Activated CD8-positive, alpha-beta T cell treated with anti-CD3 and anti-CD28 coated beads, Interleukin-2, amount 10 ng/mL, durations not matched to agents 7 days and 5 days (primary cell): ENCODE measurements at places on chromosomes 3 and 15. TPM values are rescaled to one million over a fixed set of nuclear protein-coding genes. Genes with fewer than 3 reads are reported as not detected.

Gene PLA2G4E
- not detected for total RNA-seq

Gene SCG5
- 2.8 TPM for total RNA-seq

Gene ALDH1A2
- total RNA-seq = not detected

Gene HYPK
- total RNA-seq = 19.9 TPM

Gene CCR3
- total RNA-seq = 0.37 TPM

Gene DNAH12
- not detected for total RNA-seq

Gene PIERCE2
- total RNA-seq = not detected

Gene PIGZ
- 0.81 TPM for total RNA-seq

Gene CHRD
- not detected for total RNA-seq

Gene CX3CR1
- total RNA-seq = 0.42 TPM

GRCh38 chr3:161149529-161149928 is 44.4 kb upstream of the B3GALNT1 start:
- H3K27me3 ChIP-seq = peaks cover 10% of the 10 kb centered on the region
- H3K4me1 ChIP-seq = no peaks in the 10 kb centered on the region
- no peak for DNase-seq
- H3K36me3 ChIP-seq = no peaks in the 10 kb centered on the region
- no peak overlapping the region for H3K4me3 ChIP-seq

GRCh38 chr3:60801307-60801706 is 449.9 kb downstream of the FHIT start:
- no peak overlapping the region for H3K4me3 ChIP-seq
- no peak overlapping the region for H3K27ac ChIP-seq
- H3K36me3 ChIP-seq = no peaks in the 10 kb centered on the region
- DNase-seq = no peak
- H3K27me3 ChIP-seq = no peaks in the 10 kb centered on the region

DNA sequence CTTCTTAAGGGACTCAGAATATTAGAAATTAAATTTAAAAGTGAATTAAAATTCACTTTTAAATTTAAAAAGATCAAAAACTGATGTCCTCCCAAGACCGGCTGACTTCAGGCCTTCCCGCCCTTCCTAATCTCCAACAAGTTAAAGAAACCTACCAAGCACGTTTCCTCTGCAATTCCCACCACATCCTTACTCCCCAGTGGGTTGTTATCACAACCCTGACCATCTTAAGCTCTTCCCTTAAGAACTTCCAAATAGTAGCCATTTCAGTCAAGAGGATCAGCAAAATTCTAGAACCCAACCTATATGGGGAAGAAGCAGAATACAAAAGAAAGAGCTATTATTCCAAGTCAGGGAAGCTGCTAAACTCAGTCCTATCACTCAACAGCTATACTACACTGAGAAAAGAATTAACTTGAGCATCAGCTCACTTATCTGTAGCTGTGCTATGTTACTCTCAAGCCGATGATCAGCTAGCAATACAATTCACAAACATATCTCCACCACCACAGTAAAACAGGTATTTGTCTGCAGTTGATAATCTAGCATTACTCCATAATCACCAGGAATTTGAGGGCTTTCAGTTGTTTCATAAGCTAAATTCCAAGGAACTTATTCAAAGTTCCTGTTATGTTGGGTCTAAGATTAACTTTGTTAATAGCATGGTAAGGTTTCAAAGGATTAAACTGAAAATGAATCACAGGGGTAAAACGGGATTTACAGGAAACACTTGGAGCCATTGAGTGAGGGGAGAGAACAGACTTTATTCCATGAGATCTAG is 14.3 kb downstream of the ABCC5 start:
- H3K27me3 ChIP-seq = no peaks in the 10 kb centered on the region

DNA sequence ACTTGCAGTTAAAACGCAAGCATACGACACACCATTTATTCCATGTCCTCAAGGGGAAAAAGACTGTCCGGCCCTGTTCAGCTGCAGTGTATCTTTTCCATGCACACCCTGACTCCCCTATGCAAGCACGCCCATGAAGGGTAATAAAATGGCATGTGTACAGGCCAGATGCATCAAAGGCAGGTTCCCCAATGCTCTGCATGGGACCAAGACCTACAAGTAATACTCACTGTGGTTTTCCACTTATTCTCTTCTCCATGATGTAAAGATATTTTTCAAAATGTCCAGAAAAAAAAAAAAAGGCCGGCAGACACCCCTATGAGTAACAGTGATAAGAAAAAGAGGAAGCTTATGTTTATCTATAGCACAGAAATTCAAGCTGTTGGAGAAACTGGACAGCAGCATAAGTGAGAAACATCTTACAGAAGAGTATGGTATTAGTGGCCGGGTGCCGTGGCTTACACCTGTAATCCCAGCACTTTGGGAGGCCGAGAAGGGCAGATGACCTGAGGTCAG is 70.8 kb downstream of the MCF2L2 start:
- no peak overlapping the region for H3K4me3 ChIP-seq
- peaks cover 8% of the 10 kb centered on the region for H3K4me1 ChIP-seq
- DNase-seq = no peak
- H3K36me3 ChIP-seq = peaks cover 2% of the 10 kb centered on the region
- no peaks in the 10 kb centered on the region for H3K27me3 ChIP-seq

DNA sequence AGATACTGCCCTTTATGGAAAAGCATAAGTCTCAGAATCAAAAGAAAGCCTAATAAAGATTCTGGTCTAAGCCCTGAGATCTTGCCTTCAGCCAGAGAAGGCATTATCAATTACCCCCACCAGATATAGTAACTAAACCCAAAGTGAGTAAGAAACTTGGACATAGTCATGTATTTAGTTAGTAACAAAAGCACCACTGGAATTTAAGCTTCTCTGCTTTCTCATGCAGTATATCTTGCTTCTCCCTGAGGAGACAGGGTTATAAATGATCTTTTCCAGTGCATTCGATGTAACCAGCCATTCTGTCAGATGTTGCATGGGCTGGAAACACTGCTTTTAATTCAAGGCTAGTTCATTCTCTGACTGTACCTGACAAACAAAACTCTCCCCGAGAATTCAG is 946.7 kb downstream of the NAALADL2 start:
- H3K4me3 ChIP-seq = no peak overlapping the region
- DNase-seq = no peak
- H3K36me3 ChIP-seq = no peaks in the 10 kb centered on the region
- H3K4me1 ChIP-seq = no peaks in the 10 kb centered on the region
- no peaks in the 10 kb centered on the region for H3K27me3 ChIP-seq

GRCh38 chr3:46080124-46080968 is 53.1 kb upstream of the XCR1 start:
- no peak overlapping the region for H3K27ac ChIP-seq

GRCh38 chr3:55000546-55000945 is 72.7 kb upstream of the LRTM1 start:
- no peaks in the 10 kb centered on the region for H3K4me1 ChIP-seq
- H3K36me3 ChIP-seq = no peaks in the 10 kb centered on the region
- no peak overlapping the region for H3K27ac ChIP-seq
- H3K27me3 ChIP-seq = no peaks in the 10 kb centered on the region
- no peak overlapping the region for H3K4me3 ChIP-seq

DNA sequence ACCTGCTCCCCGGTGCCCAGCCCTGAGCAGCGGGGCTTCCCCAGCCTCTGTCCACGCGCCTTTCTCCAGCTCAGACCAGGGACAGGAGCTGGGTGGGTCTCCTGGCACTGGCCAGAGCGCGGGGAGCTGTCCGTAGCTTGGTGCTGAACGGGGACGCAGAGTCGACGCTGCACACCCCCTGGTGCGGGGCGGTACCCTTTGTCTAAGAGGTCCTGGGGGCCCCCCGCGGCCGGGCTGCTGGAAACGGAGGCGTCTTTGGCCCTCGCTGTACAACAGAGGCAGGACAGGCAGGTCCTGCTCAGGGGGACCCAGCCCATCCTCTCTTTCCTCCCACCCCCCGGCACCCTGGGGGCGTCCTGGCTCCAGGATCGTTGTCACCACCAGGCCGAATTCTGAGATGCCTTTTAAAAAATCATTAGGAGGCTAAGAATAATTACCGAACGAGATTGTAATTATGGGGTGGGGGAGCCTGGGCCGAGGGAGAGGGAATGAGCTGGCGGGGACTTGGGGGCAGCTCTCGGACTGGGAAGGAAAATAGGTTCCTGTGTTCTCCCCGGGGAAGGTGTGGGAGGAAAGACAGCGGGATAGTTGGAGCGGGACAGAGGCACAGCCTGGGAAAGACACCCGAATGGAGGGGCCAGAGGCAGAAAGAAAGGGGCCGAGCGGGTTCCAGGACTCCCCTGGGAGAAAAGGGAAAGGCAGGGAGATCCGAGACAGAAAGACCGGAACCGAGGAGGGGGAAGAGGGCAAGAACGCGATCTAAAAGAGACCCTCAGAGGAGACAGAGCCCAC is 4.1 kb upstream of the SKOR1 start:
- no peak overlapping the region for H3K4me3 ChIP-seq
- H3K36me3 ChIP-seq = peaks cover 9% of the 10 kb centered on the region
- no peak overlapping the region for H3K27ac ChIP-seq
- peak; percentile 62 for DNase-seq

- no peaks in the 10 kb centered on the region for H3K27me3 ChIP-seq
- no peak overlapping the region for H3K4me3 ChIP-seq
- H3K27ac ChIP-seq = no peak overlapping the region
- no peaks in the 10 kb centered on the region for H3K4me1 ChIP-seq
Measured at GRCh38 chr3:171125010-171125409, 98.5 kb upstream of the SLC2A2 start.

DNA sequence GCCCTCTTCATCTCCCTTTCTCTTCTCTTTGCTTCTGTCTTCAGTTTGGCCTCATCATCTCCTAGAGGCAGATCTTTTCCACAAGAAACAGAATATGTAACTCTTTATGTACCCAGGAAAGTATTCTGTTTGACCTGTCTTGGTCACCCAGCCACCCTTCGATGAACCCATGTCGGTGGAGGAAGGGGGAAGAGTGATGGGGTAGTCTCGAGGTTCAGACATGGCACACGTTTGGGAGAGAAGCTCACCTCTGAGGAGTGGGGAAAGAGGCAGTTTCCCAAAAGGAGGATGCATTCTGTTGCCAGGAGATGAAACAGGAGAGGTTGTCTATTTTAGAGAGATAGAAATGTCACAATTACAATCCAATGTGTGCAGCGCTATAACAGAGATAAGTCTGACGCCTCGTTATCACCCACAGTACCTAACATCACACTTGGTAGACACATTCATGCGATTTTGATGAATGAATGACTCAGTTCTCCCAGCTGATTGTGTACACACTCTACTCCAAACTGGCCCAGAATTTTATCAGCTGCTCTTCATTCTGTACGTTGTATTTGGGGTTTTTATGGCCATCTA is 722 bp upstream of the CCDC50 start:
- H3K27me3 ChIP-seq = peaks cover 20% of the 10 kb centered on the region
- no peak for DNase-seq
- H3K36me3 ChIP-seq = no peaks in the 10 kb centered on the region
- peak overlapping the region; percentile 32 for H3K4me3 ChIP-seq
- H3K4me1 ChIP-seq = peaks cover 9% of the 10 kb centered on the region

DNA sequence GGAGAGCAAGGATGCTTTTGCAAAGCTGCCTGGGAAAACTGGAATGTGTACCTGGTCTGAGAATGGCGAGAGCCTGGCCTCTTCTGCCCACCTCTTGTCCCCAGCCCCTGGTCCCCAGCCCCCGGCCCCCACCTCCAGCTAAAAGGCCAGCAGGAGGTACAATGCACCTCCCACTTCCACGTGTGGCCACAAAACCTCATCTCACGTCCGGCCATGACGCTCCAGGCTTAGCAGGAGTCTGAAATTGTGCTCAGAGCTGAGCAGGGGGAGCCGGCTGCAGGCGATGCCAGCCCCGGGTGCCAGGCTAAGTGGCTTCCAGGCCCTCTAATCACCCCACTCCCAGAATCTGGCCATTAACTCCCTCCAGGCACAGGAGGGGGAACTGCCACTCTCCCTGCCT is 83.1 kb upstream of the PRR20G start:
- no peak for DNase-seq
- no peak overlapping the region for H3K4me3 ChIP-seq
- no peaks in the 10 kb centered on the region for H3K4me1 ChIP-seq
- H3K27ac ChIP-seq = no peak overlapping the region
- peaks cover 3% of the 10 kb centered on the region for H3K27me3 ChIP-seq

DNA sequence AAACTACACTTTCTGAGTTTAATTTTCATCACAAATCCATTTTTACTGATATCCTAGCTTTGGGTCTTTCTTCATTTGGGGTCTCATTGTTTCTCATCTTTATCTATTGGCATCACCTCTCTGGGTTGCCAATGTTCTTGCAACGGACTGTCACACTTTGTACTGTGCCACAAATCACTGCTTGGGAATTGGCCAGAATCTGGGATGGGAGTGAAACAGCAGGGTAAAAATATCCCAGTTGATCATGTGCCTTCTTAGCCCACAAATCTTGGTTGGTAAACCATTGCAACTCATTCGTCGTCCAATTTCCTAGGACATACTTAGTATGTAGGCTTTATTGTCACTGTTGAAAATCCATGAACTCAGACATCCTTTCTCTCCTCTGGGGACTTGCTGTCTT is 698.5 kb downstream of the OTOL1 start:
- H3K27me3 ChIP-seq = no peaks in the 10 kb centered on the region
- H3K4me3 ChIP-seq = no peak overlapping the region
- no peak overlapping the region for H3K27ac ChIP-seq
- no peaks in the 10 kb centered on the region for H3K36me3 ChIP-seq

GRCh38 chr3:156642750-156643728 is 31.4 kb upstream of the TIPARP start:
- peaks cover 7% of the 10 kb centered on the region for H3K36me3 ChIP-seq
- peaks cover 2% of the 10 kb centered on the region for H3K27me3 ChIP-seq
- H3K4me3 ChIP-seq = peak overlapping the region; percentile 48
- peaks cover 31% of the 10 kb centered on the region for H3K4me1 ChIP-seq

GRCh38 chr3:140013220-140013619 is 78.2 kb downstream of the CLSTN2 start:
- H3K27me3 ChIP-seq = no peaks in the 10 kb centered on the region
- H3K4me3 ChIP-seq = no peak overlapping the region
- DNase-seq = no peak
- no peak overlapping the region for H3K27ac ChIP-seq

- no peak overlapping the region for H3K27ac ChIP-seq
- H3K36me3 ChIP-seq = no peaks in the 10 kb centered on the region
- no peaks in the 10 kb centered on the region for H3K4me1 ChIP-seq
- H3K27me3 ChIP-seq = no peaks in the 10 kb centered on the region
- DNase-seq = no peak
- no peak overlapping the region for H3K4me3 ChIP-seq
Measured at GRCh38 chr3:86051058-86051457, 939.9 kb downstream of the VGLL3 start.

DNA sequence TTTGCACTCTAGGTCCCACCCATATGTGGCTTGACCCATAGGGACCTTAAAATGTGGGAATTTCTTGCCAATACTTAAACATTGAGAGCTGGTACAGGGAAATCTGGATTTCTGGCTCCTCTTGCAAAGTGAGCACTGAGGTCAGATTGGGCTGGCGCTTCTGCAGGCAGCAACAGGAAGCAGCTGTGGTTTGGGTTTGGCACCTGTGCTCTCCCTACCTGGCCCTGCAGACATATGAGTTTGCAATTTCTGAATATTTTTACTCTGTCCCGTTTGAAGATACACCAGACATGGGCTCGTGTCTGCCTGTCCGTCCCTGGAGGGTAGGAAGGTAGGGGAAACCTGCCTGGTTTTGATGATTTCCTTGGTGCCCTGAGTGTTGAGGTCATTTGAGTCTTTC is 74.8 kb upstream of the SEC13 start:
- peaks cover 20% of the 10 kb centered on the region for H3K4me1 ChIP-seq
- no peak overlapping the region for H3K27ac ChIP-seq
- no peaks in the 10 kb centered on the region for H3K36me3 ChIP-seq
- peaks cover 6% of the 10 kb centered on the region for H3K27me3 ChIP-seq
